ENCODE measurements at places on chromosomes 3 and 15.

DNA sequence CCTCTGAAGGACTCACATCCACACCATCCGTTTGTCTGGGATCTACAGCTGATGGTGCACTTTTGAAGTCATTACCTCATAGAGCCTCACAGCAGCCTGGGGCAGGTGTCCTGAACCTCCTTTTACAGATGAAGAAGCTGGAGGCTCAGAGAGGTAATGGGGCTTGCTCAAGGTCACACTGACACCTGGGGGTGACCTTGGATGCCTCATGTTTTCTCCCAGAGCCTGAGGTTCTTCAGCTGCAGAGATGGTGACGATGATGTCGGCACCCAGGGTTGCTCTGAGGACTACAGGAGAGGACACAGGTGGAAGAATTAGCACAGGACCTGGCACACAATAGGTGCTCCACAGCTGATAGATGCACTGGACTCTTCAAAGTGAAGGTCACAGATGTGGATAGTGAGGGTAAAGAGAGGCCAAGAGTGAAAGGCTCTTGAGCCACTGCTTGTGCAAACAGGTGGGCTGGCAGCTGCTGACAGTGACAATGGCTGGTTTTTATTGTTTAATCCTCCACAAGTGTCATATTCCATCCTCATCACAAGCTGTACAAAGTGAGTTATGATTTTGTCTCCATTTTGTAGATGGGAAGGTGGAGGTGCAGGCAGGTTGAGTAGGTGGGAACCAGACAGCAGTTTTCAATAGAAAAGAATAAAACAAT lies 17.4 kb upstream of the ATP2B2 start:
- no peak for DNase-seq

- DNase-seq, result no peak
These were observed 748.8 kb upstream of the CCDC54 start for GRCh38 chr3:106628407-106628806.

DNA sequence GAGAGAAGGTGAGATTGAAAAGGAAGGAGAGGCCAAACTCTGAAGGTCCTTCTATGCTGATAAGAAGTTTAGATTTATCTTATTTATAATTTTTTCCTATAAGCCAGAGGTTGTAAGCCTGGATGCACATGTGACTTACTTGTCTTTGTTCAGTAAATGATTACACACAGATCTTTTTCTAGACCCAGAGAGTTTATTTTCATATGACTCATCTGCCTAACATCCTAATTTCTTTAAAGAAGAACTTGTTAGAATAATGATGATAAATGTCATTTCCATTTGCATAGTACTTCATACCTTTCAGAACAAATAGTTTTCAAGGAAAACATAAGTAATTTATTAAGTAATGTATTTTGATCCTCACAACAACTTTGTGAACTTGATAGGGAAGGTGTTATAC lies 434.8 kb upstream of the DPH6 start:
- DNase-seq, result no peak

- no peak for DNase-seq
These were observed 41.4 kb upstream of the THBS1 start for GRCh38 chr15:39539466-39539865.

DNA sequence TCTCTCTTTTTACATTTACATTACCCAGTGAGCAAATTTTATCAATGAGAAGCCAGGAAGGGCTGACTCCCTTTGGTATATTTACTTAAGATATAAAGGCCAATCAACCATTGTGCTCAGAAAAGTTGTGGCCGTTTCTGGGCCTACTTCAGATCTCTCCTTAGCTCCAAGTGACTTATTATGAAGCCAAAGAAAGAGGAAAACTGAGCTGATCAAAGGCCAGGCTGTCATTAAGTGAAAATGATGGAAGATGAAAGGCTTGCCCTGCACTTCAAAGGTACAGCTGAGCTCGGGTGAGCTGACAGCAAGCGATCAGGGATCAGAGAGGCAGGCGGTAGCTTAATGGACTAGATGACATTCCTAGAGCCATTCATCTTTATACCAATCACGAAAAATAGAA lies 24.8 kb downstream of the VGLL4 start:
- no peak for DNase-seq

GRCh38 chr3:117047951-117048705 lies 338.5 kb downstream of the TUSC7 start:
- DNase-seq, result no peak

GRCh38 chr3:65875393-65876027 lies 163.2 kb downstream of the MAGI1 start:
- no peak for DNase-seq

DNA sequence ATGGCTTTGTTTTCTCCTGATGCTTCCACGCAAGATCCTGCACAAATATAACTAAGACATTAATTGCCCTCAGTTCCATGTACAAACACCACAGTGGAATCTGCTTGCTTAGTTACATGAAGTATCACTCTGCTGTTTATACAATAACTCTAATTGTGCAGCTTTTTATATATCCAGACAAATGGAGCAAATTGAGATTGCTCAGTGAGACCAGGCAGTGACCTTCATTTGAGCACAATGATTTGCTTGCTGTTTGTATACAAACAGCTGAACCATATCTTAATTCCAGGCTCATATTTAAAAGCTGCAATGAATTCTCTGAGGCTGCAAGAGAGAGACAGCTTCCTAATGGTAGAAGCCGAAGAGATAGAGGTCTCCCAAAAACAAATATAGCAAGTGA lies 243.7 kb downstream of the CADPS start:
- DNase-seq, result no peak

GRCh38 chr15:76108021-76108723 lies 48.4 kb downstream of the TMEM266 start:
- no peak for DNase-seq

DNA sequence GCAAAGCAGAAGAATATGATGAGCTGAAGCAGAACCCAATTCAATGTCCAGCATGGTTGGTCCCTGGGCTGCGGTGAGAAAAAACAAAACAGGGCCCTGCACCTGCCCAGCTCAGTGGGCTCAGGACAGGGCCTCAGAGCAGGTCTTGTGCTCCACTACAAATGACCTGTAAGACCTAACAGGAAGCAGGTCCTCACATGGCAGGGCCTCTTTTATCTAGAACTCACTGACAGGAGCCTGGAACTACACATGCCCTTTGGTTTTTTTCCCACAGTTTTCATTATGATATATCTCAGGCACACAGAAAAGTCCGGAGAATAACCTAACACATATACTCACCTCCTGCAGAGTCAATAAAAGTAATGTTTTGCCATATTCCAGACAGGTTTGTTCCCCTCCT lies 38.4 kb downstream of the CCDC12 start:
- no peak for DNase-seq

- DNase-seq, result no peak
These were observed 23.1 kb upstream of the MRPS22 start for GRCh38 chr3:139320551-139321309.

- no peak for DNase-seq
These were observed 3.2 kb downstream of the LRRFIP2 start for GRCh38 chr3:37171144-37171543.

GRCh38 chr3:45564172-45564571 lies 30.4 kb upstream of the LIMD1 start:
- DNase-seq, result no peak

DNA sequence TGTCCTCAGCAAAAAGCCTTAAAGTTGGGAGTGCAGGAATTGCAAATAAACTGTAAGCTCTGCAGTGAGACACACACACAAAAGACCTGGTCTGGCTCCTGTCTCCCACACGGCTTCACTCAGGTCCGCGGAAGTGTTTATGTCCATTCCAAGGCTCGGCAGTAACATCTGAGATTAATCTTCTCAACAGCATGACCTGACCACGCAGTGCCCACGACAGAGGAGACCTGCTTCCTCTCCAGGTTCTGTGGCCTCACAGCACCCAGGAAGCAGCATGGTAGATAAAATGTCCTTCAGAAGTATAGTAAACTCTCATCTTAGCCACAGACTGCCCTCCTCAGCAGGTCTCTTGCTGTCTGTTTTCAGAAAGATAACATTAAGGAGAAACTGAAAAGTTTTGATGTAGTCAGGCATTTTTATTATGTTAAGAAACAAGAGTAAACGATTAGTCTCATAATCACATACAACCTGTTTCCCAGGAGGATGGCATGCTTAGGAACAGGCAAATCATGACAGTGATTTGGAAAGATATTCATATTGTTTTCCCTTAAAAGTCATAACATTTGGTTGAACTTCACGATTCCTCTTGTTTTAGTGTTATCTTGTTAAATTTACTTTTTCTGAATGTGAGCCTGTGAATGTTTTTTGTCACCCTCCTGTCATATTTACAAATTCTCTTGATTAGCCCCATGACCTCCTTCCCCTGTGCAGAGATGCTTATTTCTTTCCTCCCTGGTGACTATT lies 34.6 kb downstream of the CD200R1L start:
- no peak for DNase-seq

- DNase-seq, result no peak
These were observed 2.5 kb downstream of the GXYLT2 start for GRCh38 chr3:72890166-72890925.

GRCh38 chr15:73683257-73683776 lies 866 bp upstream of the CD276 start:
- DNase-seq, result no peak

GRCh38 chr15:42371096-42371495 lies 11.8 kb downstream of the CAPN3 start:
- DNase-seq, result no peak

GRCh38 chr15:62903437-62903836 lies 139.1 kb upstream of the TPM1 start:
- DNase-seq, result no peak

- no peak for DNase-seq
These were observed 105.0 kb upstream of the TLE3 start for GRCh38 chr15:70202756-70203155.

- peak; percentile 41 for DNase-seq
These were observed 45.2 kb downstream of the ATP2B2 start for GRCh38 chr3:10459954-10460754.

DNA sequence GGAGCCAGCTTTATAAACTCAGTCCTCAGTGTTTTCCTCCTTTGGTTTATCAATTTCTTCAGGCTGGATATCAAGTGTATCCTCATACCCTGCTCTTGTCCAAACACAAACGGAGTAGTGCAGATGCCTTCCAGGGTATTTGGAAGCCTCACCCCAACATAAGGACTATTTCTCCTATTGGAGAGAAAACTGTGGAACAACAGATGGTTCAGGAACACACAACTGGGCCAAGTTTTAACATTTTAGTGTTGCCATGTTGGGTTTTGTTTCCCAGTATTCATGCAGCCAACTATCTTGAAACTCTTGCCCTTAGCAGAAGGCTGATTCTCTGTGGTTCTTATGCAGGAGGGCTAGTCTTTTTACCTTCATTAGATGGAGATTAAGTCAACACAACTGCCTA lies 398.1 kb downstream of the GABRB3 start:
- no peak for DNase-seq

GRCh38 chr15:66129586-66129985 lies 124.0 kb downstream of the MEGF11 start:
- DNase-seq, result no peak

DNA sequence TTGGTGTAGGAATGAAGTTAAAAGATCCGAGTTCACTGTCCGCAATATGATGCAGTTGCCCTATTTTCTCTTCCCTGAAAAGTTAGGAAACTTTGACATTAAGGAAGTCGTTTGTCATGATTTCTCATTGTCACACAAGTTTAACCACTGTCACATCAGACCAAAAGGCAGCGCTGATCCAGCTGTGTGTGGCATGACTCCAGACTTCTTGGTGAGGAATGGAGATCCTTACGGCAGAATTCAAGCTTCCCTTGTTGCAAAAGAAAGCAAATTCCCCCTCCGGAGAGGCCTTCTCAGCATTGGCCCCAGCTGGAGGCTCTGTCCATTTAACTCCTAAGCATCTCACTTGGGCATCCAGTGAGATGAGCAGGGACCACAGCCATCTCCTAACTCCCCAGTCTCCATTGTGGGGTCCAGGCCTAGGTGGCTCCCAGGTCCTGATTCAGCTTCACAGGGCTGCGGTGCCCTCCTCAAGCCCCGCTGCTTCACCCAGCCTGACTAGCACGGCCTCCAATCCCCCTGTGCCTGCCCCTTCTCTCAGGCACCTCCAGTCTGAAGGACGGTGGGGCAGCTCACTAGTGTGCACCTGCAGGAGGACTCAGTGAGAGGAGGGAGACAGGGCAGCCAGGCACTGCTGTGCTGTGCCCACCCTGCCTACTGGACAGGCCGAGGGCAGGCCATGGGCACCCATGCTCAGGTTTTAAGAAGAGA lies 159.5 kb downstream of the CHSY1 start:
- no peak for DNase-seq

DNA sequence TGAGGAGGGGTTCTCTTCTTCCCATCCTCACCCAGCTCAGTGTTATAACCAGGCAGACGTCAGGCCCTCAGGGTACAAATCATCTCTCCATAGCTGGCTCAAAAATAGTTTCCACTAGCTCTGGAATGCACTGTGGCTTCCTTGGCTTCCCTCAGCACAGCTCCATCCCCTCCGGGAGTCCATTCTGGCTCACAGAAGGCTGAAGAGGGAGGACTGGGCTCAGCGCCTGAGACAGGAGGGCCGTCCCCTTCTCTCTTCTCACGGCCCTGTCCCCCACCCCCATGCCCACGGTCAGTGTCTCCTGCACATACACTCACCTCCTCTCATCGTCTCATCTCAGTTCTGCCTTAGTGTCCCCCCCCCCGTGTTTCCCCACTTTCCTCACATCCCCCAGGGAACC lies 50.1 kb downstream of the UMPS start:
- no peak for DNase-seq

DNA sequence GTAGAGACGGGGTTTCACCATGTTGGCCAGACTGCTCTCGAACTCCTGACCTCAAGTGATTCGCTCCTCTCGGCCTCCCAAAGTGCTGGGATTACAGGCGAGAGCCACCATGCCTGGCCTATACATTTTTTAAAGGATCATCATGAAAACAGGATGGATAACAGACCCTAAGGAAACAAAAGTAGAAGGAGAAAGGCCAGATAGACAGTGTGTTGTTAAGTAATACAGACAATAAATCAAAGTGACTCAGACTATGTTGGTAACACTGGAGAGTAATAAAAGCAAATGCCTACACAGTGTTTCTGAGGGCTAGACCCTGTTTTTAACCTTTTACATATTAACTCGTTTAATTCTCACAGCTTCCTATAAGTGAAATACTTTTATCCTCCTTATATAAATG lies 133.8 kb upstream of the MCTP2 start:
- DNase-seq, result no peak

GRCh38 chr15:31396881-31397560 lies 70.4 kb downstream of the KLF13 start:
- no peak for DNase-seq

DNA sequence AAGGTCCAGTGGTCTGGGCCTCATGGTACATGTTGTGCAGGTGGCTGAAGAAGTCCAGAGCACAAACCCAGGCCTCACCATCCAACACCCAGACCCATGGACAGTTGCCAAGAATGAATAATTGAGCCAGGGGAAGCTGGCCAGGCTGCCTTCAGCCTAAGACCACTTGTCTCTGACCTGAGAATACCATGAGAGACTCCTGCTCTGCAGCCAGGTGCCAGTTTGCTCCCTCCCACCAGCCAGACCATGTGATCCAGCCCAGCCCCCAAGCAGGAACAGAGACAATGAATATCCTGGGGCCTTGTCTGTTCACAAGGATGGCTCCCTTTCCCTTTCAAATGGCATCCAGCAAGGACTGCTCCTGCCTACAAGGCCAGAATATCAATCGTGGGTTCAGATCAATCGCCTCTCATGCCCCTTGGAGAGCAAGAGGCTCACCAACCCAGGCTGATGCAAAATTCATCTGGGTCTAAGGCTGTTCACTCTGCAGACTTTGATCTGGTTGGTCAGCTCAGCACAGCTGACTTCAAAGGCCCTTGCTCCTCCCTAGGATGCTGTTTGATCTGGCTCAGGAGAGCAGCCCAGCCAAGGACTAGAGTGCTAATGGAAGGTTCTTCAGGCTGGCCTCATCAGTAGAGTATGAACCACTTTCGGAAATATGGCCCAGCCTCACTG lies 13.4 kb downstream of the TRAIP start:
- no peak for DNase-seq

Measured in T follicular helper cell (primary cell).